ENCODE measurements at places on chromosomes 4 and X.

DNA sequence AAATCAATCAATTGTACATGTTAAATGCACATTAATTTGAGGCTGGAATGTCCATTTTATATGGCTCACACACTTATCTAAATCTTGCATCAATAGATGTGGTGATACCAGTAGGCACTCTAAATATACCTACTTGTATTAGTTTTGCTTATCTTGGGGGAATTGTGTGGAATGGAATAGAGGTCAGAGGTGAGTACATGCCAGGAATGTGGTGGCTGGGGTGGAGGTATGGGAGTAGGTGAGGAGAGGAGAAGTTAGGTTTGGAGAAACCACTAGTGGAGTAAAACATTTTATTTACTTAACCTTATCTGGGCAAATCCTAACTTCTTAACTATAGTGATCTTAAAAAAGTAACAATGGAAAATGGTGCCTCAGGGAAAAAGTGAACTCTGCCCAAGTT is 163.1 kb downstream of the ATG4A start:
- no peak for DNase-seq

- no peak for DNase-seq
These were observed 30.3 kb upstream of the DDX53 start for GRCh38 chrX:22969411-22969810.

GRCh38 chrX:134460862-134461220 is 876 bp downstream of the HPRT1 start:
- no peak for DNase-seq

GRCh38 chr4:162509333-162509732 is 345.5 kb upstream of the FSTL5 start:
- no peak for DNase-seq

- no peak for DNase-seq
These were observed 132.6 kb downstream of the FHIP1A start for GRCh38 chr4:151541389-151542071.

- no peak for DNase-seq
These were observed 23.5 kb downstream of the HAUS3 start for GRCh38 chr4:2218436-2218835.

DNA sequence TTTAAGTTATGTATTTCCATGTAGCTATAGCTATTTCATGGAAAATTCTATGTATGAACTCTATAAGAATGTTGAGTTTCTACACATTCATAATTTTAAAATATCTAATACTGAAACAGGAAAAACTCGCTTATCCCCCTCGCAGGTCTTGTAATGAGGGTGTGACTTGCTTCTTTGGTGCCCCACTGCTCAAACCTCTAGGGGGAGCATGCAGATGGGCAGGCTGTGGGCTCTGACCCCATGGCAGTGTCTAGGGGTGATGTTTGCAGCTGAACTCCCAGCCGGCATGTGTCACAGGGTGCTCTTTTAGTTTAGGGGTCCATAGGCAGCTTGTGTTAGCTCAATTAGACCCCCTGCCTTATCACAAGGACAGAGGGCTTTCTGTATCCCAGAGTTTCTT is 1825.7 kb upstream of the ADGRL3 start:
- DNase-seq, result no peak

DNA sequence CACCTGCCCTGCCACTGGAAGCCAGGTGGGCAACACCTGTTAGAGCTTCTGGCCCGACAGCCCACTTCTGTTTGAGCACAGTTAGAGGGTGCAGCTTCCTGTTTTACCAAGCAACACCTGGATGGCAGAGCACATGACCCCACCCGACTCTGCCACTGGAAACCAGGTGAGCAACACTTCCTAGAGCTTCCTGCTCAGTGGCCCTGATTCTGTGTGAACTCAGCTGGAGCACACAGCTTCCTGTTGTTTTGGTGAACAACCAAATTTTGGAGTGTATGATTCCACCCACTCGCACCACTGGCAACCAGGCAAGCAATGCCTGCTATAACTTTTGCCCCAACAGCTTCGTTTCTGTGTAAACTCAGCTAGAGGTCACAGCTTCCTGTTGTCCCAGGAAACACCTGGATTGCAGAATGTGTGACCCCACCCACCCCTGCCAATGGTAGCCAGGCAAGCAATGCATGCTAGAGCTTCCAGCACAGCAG is 163.8 kb upstream of the KLF8 start:
- DNase-seq, result no peak

DNA sequence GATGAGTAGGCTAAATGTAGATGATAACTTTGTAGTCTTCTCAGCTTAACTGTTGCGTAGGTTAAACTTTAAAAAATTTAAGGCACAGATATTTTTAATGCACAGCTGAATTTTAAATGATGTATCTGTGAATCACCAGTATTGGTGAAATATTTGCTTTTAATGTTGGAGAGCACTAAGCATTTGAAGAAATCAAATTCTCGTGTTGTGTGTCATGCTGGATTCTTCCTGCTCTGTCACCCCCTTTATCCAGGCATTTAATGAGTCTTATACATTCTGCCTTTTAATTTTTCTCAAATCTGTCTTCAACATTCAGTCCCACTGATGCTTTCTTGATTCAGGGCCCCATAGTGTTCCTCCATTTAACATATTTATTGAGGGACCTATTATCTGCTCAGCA is 76.7 kb downstream of the SLC4A4 start:
- DNase-seq, result no peak

DNA sequence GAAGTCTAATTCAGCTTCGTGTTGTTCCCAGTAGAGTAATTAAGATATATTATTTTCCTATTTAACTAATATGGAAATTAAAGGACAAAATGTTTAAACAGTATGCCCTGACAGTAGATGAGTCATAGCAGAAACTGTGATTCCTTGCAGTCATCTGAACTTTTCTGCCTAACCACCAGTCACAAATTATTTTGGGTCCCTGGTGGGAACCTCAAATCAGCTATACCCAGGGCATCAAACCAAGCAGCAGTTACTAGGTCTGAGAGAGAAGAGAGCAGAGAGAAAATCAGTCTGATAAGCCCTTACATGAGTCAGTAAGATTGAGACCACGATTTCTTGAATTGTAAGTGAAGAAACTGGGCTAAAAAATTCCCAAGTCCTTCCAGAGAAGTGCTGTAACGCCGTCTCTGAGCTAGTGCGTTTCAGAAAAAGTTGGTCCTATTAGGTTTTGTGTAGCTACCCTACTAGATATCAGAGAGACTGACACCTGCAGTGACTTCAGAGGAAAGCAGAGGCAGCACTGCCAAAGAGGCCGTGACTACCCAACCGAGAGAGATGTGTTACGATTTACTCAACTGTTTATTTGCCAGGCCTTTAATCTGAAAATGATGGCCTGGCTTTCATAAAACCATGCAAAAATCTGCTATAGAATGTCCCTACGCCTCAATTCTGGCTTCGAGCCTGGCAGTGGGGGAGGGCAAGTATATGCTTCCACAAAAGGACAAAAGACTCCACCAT is 21.7 kb upstream of the GPM6A start:
- DNase-seq, result no peak

DNA sequence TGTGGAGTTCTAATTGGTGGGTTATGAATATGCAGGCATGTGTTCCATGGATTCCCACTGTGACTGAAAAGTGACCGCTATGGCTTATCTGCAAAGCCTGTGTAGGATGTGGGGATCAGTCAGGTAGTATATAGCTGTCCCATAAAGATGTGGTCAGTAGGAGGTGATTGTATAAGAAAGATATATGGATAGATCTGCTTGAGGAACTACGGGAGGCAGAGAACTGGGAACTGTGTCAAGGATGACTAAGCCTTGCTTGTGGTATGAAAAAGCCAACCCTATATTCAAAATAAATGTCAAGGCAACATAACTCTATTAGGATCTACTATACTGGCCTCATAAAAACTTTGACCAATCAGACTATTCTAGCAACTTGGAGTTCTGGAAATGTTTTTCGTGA is 185.2 kb downstream of the KLHL4 start:
- no peak for DNase-seq

DNA sequence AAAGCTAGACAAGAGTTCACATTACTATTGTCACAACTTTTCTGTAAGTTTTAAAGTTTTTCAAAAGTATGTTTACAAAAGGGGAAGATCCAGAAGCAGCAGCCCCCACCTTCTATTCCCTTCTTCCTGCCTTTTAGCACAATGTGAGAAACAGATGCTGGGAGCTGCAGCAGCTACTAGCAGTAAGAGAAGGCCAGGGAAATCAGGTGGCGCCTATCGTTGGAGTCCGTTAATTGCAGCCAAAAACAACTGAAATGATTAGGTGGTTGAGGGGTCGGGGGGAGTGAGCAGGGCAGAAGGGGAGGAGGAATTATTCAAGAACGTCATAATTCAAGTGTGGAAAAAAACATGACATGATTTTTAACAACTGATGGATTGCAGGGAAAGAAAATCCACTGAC is 27.4 kb downstream of the FRYL start:
- DNase-seq, result no peak

GRCh38 chrX:65723706-65724105 is 56.3 kb downstream of the MSN start:
- DNase-seq, result no peak

- DNase-seq, result no peak
These were observed 432.5 kb upstream of the FAM47C start for GRCh38 chrX:36575670-36576069.

DNA sequence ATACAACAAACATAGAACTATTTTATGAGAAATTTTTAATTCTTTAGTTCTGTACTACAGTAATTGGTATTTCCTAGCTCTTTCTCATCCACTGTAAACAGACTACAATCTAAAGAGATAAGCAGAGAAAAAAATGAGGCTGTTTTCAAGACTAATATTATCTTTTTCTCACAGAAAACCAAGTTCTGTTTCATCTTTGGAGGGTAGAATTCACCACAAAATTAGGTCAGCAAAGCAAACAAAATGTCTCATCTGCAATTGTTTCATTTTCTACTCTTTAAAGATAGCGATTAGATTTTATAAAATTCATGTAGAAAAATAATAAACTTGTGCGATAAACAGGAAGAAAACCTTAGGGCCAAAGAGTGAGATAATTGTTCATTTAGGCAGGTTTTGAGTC is 10.8 kb downstream of the APOO start:
- no peak for DNase-seq

DNA sequence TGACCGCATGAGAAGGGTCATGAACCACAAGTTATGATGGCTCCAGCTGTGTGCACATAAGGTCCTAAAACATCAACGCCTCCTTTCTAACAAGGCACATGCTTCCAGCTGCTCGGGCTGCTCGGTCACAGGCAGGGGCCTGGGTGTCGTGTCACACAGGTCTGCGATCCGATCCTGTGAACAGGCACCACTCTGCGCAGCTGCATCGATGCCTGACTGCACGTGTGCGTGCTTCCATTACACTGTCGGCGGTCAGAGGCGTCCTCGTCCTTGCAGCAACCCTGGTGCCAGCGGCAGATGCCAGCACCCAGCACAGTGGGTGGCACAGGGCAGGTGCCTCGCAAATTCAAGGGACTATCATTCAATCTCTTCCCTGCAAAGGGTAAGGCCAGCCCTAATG is 23.9 kb downstream of the ZFYVE28 start:
- no peak for DNase-seq

DNA sequence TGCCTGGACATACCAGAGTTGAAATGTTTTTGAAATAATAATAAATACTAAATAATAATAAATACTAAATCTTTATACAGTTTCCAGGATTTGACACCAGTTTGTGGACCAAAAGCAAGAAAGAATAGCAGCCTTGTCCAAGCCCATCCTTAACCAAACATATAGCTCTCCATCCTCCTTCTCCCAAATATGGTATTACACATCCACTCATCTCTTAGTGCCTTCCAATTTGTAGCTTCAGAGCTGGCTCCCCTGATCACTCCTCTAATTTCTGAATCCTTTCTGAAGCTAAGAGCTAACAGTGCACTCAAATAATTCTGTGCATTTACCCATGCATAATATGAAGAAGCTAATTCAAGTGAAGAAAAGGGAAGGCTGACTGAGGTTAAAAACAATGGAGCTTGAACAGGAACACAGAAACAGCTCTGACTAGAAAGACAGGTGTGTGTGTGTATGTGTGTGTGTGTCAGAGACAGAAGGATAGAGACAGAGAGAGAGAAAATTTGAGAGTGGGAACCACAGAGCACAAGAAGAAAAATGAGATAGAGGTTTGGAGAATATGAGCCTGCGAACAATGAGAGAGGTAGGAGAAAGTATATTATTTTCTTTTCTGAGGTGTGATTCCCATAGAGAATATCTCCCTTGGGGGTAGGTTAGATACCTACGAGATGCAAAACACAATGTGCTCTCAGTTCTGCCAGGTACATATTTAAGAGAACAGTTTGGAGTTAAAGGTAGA is 123.5 kb downstream of the CAMK2D start:
- no peak for DNase-seq

- DNase-seq, result no peak
These were observed 214.0 kb upstream of the SLIT2 start for GRCh38 chr4:20037745-20038144.

GRCh38 chr4:19905024-19905423 is 346.7 kb upstream of the SLIT2 start:
- no peak for DNase-seq
